ENCODE measurements at places on chromosomes 2 and 18. TPM values are rescaled to one million over a fixed set of nuclear protein-coding genes. Genes with fewer than 3 reads are reported as not detected.

- DNase-seq = no peak
Observed at GRCh38 chr2:172106108-172106961, 3.6 kb upstream of the DLX2 start.

DNA sequence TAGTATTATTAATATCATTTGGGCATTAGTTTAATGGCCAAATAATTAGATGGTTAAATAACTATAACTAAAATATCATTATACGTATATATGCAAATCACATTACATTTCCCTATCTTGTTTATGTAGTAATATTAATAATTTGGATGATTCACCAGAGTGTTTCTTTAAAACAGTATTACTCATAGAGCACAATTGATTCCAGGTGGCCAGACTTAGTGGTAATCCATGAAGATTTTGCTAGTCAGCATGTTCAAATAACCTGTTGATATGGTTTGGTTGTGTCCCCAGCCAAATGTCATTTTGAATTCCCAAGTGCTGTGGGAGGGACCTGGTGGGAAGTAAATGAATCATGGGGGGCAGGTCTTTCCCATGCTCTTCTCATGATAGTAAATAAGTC, 782.3 kb downstream of the LRP1B start:
- DNase-seq = no peak

DNA sequence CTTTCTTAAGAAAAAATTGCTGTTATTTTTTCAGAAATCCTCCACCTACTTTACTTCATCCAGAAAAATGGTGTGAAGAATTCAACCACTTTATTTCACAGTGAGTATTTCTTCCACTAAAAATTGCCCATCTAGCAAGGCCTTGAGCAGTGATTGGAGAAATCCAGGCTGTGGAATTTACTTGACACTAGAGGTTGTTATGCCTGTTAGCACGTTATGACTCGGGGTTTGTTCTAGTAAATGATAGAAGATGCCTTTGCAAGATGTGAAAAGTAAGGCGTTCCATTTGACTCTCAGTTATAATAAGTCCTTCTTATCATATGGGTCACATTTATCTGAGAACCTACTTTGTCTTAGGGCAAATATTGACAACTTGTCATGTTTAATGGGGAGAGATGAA, 157.4 kb downstream of the MYO3B start:
- DNase-seq = no peak

DNA sequence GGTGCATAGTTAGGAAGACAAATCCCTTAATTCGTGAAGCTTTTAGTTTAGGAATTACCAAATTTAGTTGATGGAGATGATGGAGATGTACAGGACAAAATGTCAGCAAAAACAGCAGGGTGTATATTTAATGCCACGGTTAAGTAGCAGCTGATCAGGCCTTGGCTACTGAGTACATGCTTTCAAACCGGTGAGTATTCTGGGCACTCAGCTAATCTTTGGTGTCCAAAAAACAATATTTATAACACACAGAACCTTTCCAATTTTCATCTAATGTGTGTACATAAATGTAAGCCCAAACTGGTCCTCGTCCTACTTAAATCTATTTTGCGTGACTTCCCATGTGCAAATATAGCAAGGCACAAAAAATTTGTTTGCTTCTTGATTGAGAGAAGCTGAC, 703.4 kb upstream of the LINC00305 start:
- no peak for DNase-seq

Gene GLI2
- total RNA-seq = 9.8 TPM

Gene DES
- 1,211 TPM for total RNA-seq

Gene MAP3K19
- total RNA-seq = not detected

Gene NOSTRIN
- 31.4 TPM for total RNA-seq

Gene SPATA3
- not detected for total RNA-seq

DNA sequence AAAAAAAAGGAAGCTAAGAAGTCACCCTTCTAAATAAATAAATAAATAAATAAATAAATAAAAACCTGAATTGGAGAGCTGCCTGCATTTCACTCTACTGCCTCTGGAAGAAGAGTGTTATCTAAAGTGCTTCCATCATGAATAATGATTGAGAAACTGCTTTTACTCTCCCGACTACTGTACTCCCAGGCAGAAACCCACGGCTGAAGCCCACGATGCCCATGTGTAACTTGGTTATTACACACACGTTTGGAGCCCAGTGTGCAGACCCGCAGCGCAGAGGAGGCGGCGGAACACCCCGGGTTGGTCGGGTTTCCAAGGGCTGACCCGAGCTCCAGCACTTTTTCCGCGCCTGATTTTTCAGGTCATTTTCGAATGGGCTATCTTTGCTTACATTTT, 697 bp upstream of the SPATS2L start:
- DNase-seq = peak; percentile 50

Gene CFAP65
- not detected for total RNA-seq

Gene LRRC30
- total RNA-seq = not detected
